MV-4-11 (cell line): ENCODE measurements at places on chromosomes 11 and 22.
A peak's percentile ranks its signal among the peaks of the same experiment; 100 is the strongest.

DNA sequence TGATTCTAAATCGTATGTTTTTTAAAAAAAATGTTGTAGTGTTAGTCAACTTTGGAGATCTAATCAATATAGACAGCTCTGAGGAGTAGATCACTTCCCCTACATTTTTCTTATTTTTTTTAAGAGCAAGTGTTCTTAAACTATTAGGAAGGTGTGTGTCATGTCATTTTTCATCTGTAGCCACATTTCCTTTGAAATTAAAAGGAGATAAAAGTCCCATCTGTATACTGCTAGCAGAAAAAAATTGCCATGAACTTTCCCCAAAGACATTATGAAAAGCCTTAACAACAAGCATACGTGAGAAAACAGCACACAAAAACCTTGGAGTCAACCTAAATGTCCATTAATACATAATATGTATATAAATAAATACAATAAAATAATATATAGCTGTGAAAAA lies 286.6 kb downstream of the ETS1 start:
- DNase-seq, result no peak

DNA sequence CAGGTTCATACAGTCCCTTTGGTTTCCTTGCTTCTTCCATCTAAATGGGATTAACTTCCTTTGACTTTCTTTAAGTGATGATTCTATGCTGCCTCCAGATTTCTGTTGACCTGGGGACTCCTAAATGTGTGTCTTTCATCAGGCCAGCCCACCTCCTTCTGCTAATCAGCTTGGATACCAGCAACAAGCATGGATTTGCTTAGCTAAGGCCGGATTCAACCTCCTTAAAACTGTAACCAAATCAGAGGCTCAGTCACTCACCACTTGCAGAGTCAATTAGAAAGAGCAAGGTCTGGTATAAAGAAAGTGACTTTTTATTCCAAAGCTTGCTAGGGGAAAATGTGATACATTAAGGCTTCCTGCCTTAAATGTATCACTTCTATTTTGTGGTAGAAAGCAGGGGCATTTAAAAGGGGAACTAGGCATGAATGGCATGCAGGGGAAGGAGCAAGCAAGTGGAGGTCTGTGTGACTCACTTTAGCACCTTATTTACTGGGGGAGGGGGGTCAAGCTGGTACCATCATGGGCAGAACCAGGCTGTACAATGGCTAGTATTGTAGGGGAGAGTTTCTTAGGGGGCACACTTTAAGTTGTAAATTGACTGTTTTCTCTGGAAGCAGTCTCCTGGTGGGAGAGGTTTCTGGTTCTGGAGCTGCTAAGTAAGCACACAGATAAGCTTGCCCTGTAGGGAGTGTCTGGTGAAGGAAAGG lies 239.0 kb upstream of the PDGFD start:
- peak; percentile 87 for DNase-seq

GRCh38 chr11:71235719-71236118 lies 16.7 kb downstream of the SHANK2 start:
- no peak for DNase-seq

DNA sequence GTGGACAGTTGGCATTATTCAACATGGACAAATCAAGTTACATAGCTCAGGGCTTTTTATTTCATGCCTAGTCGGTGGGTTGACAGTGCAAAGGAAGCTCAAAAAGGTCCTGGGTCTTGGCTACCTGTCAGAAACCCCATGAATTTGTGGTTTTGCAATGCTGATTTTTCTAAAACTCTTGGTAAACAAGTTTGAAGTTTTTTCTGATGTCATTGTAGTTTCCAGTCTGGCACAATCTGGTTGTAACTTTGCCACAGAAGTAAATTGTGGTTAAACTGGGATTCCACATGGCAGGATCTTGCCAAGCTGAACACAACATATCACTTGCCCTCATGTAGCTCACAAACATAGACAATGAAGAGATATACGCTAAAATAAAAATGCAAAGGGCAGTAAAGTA lies 100.8 kb downstream of the EHF start:
- DNase-seq, result no peak

GRCh38 chr11:59669611-59670009 lies 773 bp upstream of the PATL1 start:
- no peak for DNase-seq

GRCh38 chr11:10201343-10201742 lies 92.7 kb downstream of the SBF2 start:
- DNase-seq, result no peak

GRCh38 chr11:87740451-87740850 lies 434.8 kb downstream of the RAB38 start:
- no peak for DNase-seq

GRCh38 chr11:127926721-127927120 lies 660.6 kb downstream of the ETS1 start:
- DNase-seq, result no peak

GRCh38 chr11:118843565-118843964 lies 40.1 kb upstream of the CXCR5 start:
- peak; percentile 25 for DNase-seq

DNA sequence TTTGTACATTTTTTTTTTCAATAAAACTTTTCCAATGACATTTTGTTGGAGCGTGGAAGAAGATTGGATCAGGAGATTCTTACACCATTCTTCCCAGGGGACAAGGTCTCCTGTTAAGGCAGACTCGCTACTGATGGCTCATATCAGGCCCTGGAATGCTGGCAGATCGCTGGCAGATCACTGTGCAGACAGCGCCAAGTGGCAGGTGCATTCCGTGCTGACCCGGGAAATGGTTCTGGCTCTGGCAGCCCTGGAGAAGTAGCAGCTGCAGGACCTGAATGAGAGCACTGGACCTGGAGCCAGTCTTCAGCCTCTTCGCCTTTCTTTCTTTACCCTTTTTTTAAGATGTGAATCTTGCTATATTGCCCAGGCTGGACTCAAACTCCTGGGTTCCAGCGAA lies 10.7 kb downstream of the SERPINH1 start:
- DNase-seq, result no peak
